ENCODE measurements at places on chromosomes 1 and 21.

GRCh38 chr1:201448990-201449389, 20.0 kb downstream of the PHLDA3 start:
- H3K36me3 ChIP-seq = no peaks in the 10 kb centered on the region
- no peak for DNase-seq
- no peak overlapping the region for H3K27ac ChIP-seq
- peaks cover 4% of the 10 kb centered on the region for H3K27me3 ChIP-seq

DNA sequence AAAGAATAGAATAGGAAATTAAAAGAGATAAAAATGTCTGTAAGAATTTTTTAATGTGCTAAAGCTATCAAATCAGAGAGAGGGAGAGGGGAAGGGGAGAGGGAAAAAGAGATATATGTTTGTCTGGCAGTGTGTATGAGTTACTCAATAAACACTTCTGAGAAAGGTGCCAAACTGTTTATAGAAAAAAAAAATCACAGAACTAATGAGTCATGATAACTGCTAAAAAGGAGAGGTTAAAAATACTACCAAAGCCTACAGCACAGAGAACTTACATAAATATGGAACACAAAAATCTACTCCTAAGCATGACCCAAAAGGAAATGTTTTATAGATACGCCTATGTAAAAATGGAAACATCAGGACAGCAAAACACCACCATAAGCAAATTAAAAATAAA, 45.4 kb downstream of the SELENOF start:
- peak overlapping the region; percentile 20 for H3K27ac ChIP-seq
- H3K27me3 ChIP-seq = peaks cover 2% of the 10 kb centered on the region
- no peak for DNase-seq
- H3K4me1 ChIP-seq = peaks cover 43% of the 10 kb centered on the region
- peaks cover 5% of the 10 kb centered on the region for H3K36me3 ChIP-seq
- H3K4me3 ChIP-seq = no peak overlapping the region

DNA sequence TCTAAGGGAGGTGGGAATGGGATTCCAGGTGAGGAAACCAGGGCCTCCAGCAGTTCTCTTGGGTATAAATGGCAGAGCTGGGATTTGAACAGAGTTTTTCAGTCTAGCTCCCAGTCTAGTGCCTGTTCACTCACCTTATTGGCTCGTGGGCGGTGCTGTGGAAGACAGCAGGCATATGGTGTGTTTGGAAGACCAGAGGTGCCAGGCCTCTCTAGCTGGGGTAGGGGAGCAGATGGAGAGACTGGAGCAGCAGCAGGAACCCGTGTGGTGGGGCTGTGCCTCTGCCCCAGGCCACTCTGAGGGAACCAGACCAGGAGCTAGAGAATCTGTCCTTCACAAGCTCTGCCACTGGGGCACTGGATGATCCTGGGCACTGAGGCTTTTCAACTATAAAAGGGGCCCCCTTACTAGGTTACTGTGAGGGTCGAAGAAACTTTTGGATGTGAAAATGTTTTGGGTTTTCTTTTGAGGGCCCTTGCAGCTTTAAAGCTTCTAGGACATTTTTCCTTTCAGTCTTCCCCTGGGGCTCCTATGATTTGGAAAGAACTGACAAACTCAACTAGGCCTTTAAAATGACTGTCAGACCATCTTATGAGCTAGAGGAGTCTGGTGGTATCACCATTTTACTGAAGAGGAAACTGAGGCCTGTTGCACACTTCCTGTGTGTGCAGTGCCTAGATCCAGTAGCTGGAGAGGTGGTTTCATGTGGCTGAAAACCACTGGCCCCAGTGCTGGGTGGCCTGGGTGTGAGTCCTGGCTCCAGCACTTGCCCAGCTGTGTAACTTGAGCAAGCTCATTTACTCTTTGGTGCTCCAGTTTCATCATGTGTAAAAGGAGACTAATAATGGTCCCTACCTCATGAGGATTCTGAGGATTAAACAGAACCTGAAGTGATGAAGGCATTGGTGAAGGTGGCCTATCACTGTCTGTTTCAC, 6.1 kb downstream of the DMRTB1 start:
- no peak for DNase-seq
- H3K27me3 ChIP-seq = peaks cover 24% of the 10 kb centered on the region
- H3K27ac ChIP-seq = no peak overlapping the region
- H3K4me1 ChIP-seq = no peaks in the 10 kb centered on the region
- H3K4me3 ChIP-seq = no peak overlapping the region

DNA sequence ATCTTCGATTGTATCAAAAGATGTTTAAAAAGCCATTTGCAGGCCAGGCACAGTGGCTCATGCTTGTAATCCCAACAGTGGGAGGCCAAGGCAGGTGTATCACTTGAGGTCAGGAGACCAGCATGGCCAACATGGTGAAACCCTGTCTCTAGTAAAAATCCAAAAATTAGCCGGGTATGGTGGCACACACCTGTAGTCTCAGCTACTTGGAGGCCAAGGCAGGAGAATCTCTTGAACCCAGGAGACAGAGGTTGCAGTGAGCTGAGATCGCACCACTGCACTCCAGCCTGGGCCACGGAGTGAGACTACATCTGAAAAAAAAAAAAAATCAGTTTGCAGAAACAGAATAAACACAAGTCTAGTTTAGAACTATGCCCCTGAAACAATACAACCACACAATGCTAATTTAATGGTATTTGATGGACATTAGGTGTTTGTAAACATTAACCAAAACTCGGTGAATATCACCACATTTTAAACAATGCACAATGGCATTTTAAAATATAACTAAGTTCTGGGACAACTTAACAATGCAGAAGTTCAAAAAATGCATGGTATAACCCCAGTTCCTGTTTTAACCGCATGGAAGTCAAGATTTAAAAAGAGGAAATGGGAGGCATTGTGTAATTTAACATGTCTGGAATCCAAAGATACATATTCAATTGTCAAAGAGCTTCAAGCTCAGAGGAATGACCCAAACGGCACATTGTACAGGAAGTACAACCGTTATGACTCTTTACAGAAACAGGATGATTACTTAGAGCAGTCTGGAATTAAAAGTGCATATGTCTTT, 7.1 kb upstream of the PTTG1IP start:
- H3K27me3 ChIP-seq = no peaks in the 10 kb centered on the region
- peak; percentile 39 for DNase-seq
- peak overlapping the region; percentile 36 for H3K4me3 ChIP-seq

- no peak overlapping the region for H3K4me3 ChIP-seq
- DNase-seq = no peak
- H3K27me3 ChIP-seq = peaks cover 3% of the 10 kb centered on the region
- H3K4me1 ChIP-seq = peaks cover 43% of the 10 kb centered on the region
- no peak overlapping the region for H3K27ac ChIP-seq
Observed at GRCh38 chr1:10593750-10594149, 119.0 kb downstream of the PEX14 start.

DNA sequence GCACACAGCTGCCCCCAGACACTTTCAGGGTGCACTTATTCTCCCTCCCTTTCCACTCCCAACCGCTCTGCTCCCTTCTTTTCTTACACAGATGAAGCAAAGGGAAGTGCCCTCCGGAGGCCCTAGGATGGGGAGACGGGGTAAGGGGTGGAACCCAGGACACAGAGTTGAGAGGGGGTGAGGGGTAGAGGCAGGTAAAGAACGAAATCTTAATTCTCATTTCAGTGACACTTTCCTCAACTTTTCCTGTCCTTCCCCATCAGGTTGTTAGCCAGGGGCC, 12.8 kb downstream of the PLEKHO1 start:
- H3K36me3 ChIP-seq = peaks cover 27% of the 10 kb centered on the region
- DNase-seq = no peak
- H3K4me1 ChIP-seq = peaks cover 72% of the 10 kb centered on the region
- peak overlapping the region; percentile 98 for H3K27ac ChIP-seq
- peak overlapping the region; percentile 83 for H3K4me3 ChIP-seq
- peaks cover 8% of the 10 kb centered on the region for H3K27me3 ChIP-seq

- no peak overlapping the region for H3K27ac ChIP-seq
- H3K4me1 ChIP-seq = peaks cover 7% of the 10 kb centered on the region
- H3K4me3 ChIP-seq = no peak overlapping the region
- peaks cover 15% of the 10 kb centered on the region for H3K36me3 ChIP-seq
- DNase-seq = no peak
- H3K27me3 ChIP-seq = no peaks in the 10 kb centered on the region
Observed at GRCh38 chr1:44860891-44861425, 17.9 kb upstream of the PTCH2 start.

- H3K36me3 ChIP-seq = no peaks in the 10 kb centered on the region
- no peak overlapping the region for H3K27ac ChIP-seq
- DNase-seq = no peak
- H3K4me1 ChIP-seq = no peaks in the 10 kb centered on the region
Observed at GRCh38 chr21:25657140-25657539, 18.1 kb downstream of the JAM2 start.

GRCh38 chr1:161176468-161177111, 717 bp downstream of the B4GALT3 start:
- peaks cover 26% of the 10 kb centered on the region for H3K36me3 ChIP-seq
- DNase-seq = no peak
- H3K4me1 ChIP-seq = peaks cover 47% of the 10 kb centered on the region

DNA sequence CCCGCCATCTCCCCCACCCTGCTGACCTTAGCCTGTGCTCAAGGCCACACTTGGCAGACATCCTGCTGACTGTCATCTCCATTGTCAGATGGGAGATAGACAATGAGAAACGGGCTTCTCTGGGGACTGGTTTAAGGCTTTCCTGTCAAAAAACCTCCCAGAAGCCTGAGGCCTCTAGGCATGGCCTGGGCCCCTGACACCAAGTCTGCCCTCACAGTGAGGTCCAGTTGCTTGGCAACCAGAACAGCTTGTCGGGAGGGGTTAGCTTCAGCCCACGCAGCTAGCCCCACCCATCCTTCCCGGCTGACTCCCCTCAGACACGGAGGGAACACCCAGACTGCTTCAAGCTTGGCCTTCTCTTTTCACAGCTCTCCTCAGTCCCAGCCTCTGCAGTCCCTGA, 11.0 kb downstream of the PLEKHA6 start:
- H3K27me3 ChIP-seq = peaks cover 5% of the 10 kb centered on the region
- no peak overlapping the region for H3K27ac ChIP-seq
- no peaks in the 10 kb centered on the region for H3K36me3 ChIP-seq
- peaks cover 28% of the 10 kb centered on the region for H3K4me1 ChIP-seq

DNA sequence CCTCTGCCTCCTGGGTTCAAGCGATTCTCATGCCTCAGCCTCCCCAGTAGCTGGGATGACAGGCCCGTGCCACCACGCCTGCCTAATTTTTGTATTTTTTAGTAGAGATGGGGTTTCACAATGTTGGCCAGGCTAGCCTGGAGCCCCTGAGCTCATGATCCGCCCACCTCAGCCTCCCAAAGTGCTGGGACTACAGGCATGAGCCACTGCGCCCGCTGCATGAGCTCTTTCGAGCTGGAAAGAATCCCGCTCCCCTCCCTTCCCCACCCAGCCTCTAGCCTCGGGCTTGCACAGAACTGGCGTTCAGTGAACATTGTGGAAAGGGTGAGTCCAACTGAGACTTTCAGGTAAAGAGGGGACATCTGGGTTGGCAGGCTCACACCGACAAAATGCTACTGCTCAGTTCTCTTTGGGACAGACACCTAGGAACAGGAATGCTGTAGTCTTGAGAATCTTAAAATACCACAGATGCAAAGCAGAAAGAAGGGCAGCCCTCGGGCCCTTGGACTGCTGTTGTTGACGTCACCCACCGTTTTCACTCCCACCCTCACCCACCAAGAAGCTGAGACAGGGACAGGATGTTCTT, 9.7 kb upstream of the GNG4 start:
- no peak for DNase-seq
- H3K27ac ChIP-seq = no peak overlapping the region
- peaks cover 3% of the 10 kb centered on the region for H3K27me3 ChIP-seq
- H3K4me3 ChIP-seq = no peak overlapping the region

GRCh38 chr1:51131185-51131584, 29.2 kb downstream of the C1orf185 start:
- H3K27ac ChIP-seq = no peak overlapping the region
- DNase-seq = no peak
- no peaks in the 10 kb centered on the region for H3K4me1 ChIP-seq
- H3K4me3 ChIP-seq = no peak overlapping the region

GRCh38 chr1:89607586-89608318, 25.2 kb upstream of the LRRC8C start:
- no peak overlapping the region for H3K4me3 ChIP-seq
- H3K27ac ChIP-seq = no peak overlapping the region
- peaks cover 35% of the 10 kb centered on the region for H3K4me1 ChIP-seq

GRCh38 chr1:159790237-159790917, 9.6 kb downstream of the DUSP23 start:
- H3K4me1 ChIP-seq = peaks cover 35% of the 10 kb centered on the region
- no peak for DNase-seq
- H3K4me3 ChIP-seq = no peak overlapping the region
- H3K27ac ChIP-seq = no peak overlapping the region
- H3K27me3 ChIP-seq = peaks cover 1% of the 10 kb centered on the region

GRCh38 chr1:199758626-199759255, 268.8 kb upstream of the NR5A2 start:
- H3K27me3 ChIP-seq = no peaks in the 10 kb centered on the region
- peak overlapping the region; percentile 31 for H3K4me3 ChIP-seq
- H3K4me1 ChIP-seq = peaks cover 16% of the 10 kb centered on the region
- peaks cover 2% of the 10 kb centered on the region for H3K36me3 ChIP-seq

- H3K27me3 ChIP-seq = no peaks in the 10 kb centered on the region
- no peak overlapping the region for H3K27ac ChIP-seq
- peak; percentile 54 for DNase-seq
- no peak overlapping the region for H3K4me3 ChIP-seq
- H3K36me3 ChIP-seq = no peaks in the 10 kb centered on the region
Observed at GRCh38 chr1:50774759-50775351, 185.2 kb downstream of the FAF1 start.

GRCh38 chr1:98963064-98963758, 41.5 kb downstream of the PLPPR5 start:
- H3K27me3 ChIP-seq = peaks cover 13% of the 10 kb centered on the region
- no peaks in the 10 kb centered on the region for H3K36me3 ChIP-seq
- peaks cover 25% of the 10 kb centered on the region for H3K4me1 ChIP-seq

- H3K4me1 ChIP-seq = peaks cover 71% of the 10 kb centered on the region
- H3K27ac ChIP-seq = peak overlapping the region; percentile 100
- H3K36me3 ChIP-seq = no peaks in the 10 kb centered on the region
- peak overlapping the region; percentile 96 for H3K4me3 ChIP-seq
- no peak for DNase-seq
- H3K27me3 ChIP-seq = peaks cover 7% of the 10 kb centered on the region
Observed at GRCh38 chr1:46133181-46133658, 791 bp upstream of the PIK3R3 start.

DNA sequence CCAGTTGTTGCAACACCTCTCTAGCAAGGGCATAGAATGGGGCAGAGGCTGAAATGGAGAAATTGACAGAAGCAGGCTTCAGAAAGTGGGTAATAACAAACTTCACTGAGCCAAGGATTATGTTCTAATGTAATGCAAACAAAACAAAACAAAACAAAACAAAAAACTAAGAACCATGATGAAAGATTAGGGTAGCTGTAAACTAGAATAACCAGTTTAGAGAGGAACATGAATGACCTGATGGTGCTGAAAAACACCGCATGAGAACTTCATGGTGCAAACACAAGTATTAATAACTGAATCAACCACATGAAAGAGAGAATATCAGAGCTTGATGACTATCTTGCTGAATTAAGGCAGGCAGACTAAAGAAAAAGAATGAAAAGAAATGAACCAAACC, 1707.7 kb downstream of the BRINP3 start:
- no peaks in the 10 kb centered on the region for H3K4me1 ChIP-seq
- H3K27me3 ChIP-seq = no peaks in the 10 kb centered on the region
- H3K36me3 ChIP-seq = no peaks in the 10 kb centered on the region

All from HFFc6 (cell line).